ENCODE measurements at places on chromosomes 7 and 10.

GRCh38 chr7:99368750-99369389, 5.7 kb upstream of the ARPC1B start:
- no peak for DNase-seq

DNA sequence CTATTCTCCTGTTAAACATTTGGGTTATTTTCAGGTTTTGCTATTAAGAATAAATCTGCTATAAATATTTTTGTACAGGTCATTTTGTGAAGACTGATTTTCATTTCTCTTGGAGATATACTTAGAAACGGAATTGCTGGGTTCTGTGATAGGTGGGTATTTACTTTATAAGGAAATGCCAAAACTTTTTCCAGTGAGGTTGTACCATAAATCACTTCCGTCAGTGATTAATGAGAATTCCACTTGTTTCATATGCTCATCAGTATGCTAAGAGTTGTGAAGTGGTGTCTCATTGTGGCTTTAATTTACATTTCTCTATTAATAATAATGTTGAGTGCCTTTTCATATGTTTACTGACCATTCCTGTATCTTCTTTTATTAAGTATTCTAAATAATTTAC, 84.0 kb upstream of the KLF14 start:
- DNase-seq = no peak

DNA sequence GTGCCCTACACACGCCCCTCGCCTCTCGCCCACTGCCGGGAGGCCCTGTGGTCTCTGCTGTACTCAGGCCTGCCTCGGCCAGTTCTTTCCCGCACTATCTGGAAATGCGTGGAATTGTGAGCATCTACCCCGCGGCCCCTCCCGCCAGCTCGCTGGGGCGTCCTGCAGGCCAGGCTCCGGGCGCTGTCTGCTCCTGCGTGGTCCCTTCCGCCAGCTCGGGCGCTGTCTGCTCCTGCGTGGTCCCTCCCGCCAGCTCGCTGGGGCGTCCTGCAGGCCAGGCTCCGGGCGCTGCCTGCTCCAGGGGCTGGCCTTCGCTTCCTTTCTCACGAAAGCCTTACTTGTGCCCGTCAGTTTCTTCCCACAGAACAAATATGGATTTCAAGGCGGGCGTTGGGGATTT, 14.9 kb downstream of the GET4 start:
- no peak for DNase-seq

DNA sequence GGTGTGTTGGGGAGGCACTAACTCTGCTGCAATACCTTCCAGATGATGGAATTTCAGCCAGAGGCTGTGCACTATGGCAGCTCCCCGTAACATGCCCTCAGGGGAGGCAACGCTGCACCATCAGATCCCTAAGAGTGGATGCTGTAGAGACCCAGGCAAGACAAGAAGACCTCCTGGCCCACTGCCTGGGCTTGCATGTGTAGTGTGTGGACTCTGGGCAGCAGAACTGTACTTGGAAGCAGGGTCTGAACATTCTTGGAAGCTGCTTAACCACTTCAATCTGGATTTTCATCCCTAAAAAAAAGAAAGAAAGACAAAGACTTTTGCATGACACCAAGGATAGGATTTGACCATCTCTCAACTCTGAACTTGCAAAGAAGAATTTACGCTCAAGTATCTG, 297.5 kb upstream of the NRP1 start:
- DNase-seq = no peak

- DNase-seq = no peak
Observed at GRCh38 chr7:155848691-155849669, 36.7 kb upstream of the SHH start.

DNA sequence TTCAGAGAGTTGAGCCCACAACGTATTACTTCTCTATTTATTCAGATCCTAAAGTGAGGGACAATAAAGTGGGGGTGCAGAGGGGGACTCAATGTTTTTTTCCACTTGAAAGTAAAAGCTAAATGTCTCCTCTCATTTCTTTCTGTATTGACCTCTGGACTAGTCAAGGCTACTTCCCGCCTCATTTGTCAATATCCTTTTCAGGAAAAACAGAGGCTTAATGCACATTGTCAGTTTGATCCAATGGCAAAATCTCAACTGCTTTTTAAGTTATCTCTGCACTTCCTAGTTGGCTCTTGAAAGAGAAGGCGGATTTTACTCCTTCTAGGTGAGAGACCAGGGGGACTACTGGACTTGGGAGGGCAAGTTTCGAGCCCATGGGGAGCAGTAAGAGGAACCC, 56.4 kb downstream of the HIPK2 start:
- no peak for DNase-seq

Data from amygdala (tissue), 56 donors.